NCI-H1417 (cell line): ENCODE measurements at places on chromosomes 3 and 15.

DNA sequence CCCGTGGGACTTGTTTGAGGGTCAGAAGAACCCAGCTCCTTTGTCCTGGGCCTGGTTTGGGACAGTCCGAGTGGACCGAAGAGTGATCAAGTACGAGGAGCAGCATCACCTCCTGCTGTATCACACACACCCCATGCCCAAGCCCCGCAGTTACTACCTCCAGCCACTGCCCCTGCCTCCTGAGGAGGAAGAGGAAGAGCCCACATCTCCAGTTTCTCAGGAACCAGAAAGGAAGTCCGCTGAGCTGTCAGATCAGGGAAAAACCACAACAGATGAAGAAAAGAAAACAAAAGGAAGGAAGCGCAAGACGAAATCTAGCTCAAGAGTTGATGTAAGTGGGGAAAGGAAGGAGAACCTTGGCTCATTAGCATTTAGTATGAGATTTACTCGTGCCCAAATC lies 3.3 kb upstream of the P2RY12 start:
- no peak for DNase-seq

DNA sequence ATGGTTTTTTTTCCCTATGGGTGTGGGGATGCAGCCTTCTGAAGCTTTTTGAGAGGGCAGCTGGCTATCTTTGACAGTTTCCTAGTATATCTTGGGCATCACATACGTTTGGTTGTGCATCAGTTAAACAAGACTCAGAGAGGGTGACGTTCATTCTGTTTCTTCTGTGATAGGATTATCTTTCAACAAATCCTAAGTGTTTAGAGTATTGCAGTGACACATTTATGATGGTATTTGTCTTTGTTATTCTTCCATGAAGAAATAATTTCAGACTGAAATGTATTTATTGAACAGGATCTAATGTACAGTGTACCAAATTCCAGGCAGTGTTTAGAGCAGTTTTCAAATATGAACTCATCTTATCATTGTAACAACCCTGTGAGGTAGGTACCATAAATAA lies 114.4 kb downstream of the PLCL2 start:
- DNase-seq = no peak

GRCh38 chr3:195543500-195544229 lies 540 bp upstream of the PPP1R2 start:
- no peak for DNase-seq

GRCh38 chr3:189982321-189982945 lies 138.3 kb downstream of the P3H2 start:
- no peak for DNase-seq

DNA sequence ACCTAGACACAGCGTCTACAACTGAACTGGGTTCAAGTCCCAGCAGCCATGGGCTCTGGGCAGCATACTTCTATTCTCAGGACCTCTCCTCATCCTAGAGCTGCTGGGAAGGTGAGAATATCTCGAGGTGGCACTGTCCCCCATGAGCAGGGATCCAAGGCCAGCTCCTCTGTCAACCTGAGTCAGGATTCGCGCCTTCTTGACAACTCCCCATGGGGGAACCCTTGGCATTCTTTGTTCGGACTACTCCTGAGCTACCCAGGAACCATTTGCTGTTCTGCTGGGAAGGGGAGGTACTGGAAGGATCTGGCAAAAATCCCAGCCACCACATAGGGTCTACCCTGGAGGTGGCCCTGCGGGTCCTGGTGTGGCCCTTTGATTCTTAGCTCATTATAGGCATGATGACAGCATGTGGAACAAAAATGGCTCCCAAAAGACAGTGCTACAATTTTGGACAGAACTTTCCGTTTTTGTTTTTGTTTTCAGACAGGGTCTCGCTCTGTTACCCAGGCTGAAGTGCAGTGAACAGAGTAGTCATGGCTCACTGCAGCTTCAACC lies 22.3 kb downstream of the PLXNB1 start:
- no peak for DNase-seq

DNA sequence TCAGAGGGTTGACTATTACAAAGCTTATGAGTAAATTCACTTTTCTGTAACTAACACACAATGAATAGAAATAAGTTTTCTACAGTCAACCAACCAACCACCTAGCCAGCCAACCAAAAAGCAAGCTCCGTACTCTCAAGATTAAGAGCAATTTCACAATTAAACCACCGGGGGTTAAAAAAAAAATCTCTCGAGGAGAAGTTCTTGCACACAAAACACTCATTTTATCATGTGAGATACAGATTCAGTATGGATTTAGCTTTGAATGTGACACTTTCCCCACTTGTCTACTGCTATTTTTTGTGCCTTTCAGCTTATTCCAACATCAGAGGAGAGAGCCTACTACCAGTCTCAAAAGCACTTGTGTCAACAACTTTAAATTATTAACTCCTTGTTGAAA lies 135.3 kb downstream of the SV2B start:
- no peak for DNase-seq

- no peak for DNase-seq
Observed at GRCh38 chr3:48997102-48997635, 7.1 kb downstream of the P4HTM start.

- no peak for DNase-seq
Observed at GRCh38 chr15:77470235-77470634, 49.5 kb downstream of the HMG20A start.

DNA sequence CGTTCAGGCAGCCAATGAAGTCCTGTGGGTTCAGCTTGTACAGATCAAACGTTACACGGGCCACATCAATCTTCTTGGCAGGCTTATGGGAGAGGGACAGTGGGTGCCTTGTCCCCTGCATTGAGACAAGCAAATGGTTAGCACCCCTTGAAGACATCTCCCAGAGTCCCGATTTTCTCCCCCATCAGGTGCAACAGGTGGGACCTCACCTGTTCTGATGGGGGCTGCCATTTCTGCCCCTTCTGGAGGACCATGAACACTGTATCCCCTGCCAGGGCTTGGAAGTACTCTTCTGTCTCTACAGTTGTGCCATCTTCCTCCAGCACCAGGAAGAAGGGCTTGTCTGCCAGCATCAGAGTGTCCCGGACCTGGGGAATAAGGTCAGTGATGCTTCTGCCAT lies 10.1 kb downstream of the CIDEC start:
- DNase-seq = no peak

- peak; percentile 92 for DNase-seq
Observed at GRCh38 chr15:40098489-40099261, 10.0 kb downstream of the BMF start.

DNA sequence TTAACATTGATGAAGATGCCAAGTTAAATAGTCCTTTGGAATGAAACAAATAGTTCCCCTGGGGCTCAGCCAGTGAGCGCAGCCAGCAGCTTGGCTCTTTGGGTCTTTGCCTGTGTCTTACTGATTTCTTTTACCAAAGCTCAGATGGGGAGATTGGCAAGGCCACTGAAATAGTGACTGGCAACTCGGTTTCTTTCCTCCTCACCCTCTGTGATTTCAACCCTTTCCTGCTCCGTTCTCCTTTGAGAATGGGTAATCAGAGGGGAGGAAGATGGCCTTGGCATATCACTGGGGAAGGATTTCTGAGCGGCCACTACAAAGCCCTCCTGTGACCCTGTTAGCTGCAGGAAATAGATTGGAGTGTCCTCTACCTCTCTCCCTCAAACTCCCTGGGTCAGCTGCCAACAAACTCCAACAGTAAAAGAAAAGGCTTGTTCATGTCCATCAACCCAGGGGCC lies 337.1 kb upstream of the LRRFIP2 start:
- no peak for DNase-seq

GRCh38 chr3:147195887-147196286 lies 210.5 kb downstream of the ZIC4 start:
- DNase-seq = no peak

DNA sequence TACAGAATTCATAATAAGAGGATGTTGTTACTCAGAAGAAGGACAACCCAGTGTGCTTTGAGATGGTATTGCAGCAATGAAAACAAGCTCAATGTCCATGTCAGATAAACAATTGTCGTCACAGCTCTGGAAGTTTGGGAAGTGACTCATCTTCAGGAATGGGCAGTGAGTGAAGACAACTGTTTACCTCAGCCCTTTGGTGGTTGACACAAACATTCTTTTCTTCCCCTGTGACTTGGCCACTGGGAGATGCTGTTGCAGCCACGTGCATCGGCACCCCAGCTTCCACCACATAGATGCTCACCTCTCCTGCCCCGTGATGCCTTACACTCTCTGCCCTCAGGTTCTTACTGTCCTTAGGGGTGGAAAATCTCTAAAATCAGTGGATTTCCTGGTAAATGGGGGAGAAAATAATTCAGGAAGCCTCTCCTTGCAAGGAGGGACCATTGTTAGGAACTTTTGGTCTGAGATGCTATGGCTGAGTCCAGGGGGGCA lies 114.1 kb upstream of the GALNT15 start:
- DNase-seq = no peak

- DNase-seq = no peak
Observed at GRCh38 chr3:188943591-188943990, 228.2 kb upstream of the TPRG1 start.

- no peak for DNase-seq
Observed at GRCh38 chr3:82038556-82038955, 277.1 kb upstream of the GBE1 start.

- DNase-seq = no peak
Observed at GRCh38 chr3:12585970-12586369, 29.1 kb downstream of the MKRN2 start.

DNA sequence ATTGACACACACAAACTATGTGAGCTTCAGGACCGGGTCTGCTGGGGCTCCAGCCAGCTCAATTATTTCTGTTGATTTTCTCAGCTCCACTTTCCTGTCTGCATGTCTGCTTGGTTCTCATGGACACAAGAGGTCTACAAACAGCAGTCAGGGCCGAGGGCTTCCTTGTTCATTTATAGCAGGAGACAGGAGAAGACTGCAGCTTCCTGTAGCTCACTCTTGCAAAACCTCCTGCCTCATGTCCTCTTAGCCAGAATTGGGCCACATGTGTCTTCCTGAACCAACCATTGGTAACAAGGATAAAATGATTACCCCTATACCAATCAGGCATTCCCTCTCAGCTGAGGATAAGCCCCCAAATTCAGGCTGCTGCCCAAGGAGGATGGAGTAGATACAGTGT lies 182.8 kb downstream of the TLE3 start:
- no peak for DNase-seq
